Umbilical cord (tissue), 2 donors: ENCODE measurements at places on chromosomes 1 and 21. TPM values are rescaled to one million over a fixed set of nuclear protein-coding genes. Genes with fewer than 3 reads are reported as not detected.

The PTPRU gene
- 35.2 TPM for total RNA-seq

The CFAP74 gene
- total RNA-seq = 4.6 TPM

- DNase-seq = no peak
Measured at GRCh38 chr1:7460807-7461206, 310.3 kb upstream of the VAMP3 start.

The C1orf141 gene
- total RNA-seq = 2.6 TPM

DNA sequence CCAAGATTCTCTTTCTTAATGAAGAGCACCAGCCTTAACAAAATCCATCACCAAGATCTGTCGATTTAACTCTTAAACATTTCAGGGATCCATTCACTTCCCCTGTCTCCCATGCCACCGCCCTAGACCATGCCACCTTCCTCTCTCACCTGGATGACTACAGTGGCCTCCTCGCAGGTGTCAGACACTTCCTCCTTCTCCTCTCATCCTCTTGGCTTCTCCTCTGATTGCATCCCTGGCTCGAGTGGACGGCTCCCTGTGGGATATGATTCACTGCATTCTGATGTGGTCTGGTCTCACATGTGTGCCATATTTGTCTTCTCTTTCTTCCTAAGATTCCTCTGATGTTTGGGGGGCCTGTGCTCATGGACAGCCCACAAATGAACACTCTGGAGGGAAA, 66.4 kb upstream of the KLHDC7A start:
- DNase-seq = peak; percentile 10

GRCh38 chr1:35278886-35279554, 10.5 kb downstream of the ZMYM4 start:
- no peak for DNase-seq

- DNase-seq = no peak
Measured at GRCh38 chr1:175493321-175494010, 249.9 kb downstream of the TNR start.

- no peak for DNase-seq
Measured at GRCh38 chr1:155051342-155051776, 243 bp downstream of the ADAM15 start.

- no peak for DNase-seq
Measured at GRCh38 chr1:230786385-230786753, 39.2 kb downstream of the CAPN9 start.

DNA sequence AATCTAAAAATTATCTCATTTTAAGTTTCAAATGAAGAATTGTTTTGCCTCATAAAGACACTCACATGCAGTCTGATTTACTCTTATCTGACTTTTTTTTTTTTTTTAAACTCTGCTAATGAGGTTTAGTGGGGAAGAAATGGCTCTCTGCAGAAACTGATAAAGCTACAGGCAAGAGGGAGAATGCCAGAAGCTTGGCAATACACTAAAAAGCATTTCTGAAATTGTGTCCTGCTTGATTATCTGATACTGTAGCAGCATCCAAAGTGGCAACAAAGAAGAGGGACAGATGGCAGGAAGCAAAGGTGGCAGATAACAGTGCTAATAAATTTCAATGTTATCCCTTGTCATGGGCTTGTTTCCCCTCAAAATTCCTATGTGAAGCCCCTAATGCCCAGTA, 1744.9 kb downstream of the NCAM2 start:
- DNase-seq = no peak

The OR6N1 gene
- total RNA-seq = 2.2 TPM

The MSH4 gene
- total RNA-seq = 0.24 TPM

GRCh38 chr1:206705191-206705590, 20.5 kb downstream of the MAPKAPK2 start:
- peak; percentile 76 for DNase-seq

GRCh38 chr1:48249868-48250267, 27.4 kb downstream of the SLC5A9 start:
- DNase-seq = no peak

DNA sequence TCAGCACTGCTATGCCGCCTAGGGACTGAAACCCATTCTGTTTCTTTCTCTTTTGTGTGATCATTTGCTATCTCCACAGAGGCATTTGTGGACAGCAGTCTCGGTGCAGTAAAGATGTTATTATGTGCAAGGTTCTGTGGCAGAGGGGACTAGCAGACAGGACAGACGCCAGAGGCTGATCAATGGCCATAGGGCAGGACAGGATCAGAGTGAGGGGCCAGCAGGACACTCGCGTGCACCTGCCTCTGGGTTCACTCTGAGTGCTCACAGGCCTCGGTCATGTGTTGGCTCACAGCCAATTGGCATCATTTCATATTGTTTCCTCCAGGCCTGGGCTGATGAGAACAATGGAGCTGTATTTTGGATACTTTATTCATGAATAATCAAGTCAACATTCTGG, 212.6 kb downstream of the TGFB2 start:
- no peak for DNase-seq

DNA sequence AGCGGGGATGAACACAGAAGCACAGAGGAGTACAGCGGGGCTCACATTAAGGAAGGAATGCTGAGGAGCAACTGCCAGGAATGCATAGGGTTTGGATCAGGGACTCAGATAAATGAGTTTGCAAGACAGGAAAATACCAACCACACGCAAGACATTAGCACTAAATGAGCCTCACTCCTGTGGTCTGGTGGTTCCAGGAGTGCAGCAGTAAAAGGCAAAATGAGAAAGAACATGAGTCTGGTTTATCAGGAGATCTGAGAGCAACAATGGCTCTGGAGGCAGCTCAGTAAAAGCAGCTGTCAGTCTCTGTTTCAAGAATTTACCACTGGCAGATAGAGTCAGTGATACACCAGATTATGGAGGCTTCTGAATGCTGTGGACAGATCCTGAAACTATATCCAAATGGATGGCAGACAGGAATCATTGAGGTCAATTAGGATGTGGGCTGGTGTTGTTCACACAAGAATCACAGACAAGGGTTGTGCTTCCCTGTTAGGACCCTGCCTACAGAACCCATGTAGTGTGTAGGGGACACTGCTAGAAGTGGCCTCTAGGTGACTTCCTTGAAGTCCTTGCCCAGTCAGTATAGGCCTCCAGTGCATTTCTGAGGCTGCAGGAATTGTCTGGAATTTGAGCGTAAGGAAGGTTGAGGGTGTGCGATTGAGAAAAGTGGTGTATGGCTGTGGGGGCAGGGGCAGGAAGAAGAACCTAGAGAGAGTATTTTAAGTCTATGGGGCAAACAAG, 50.3 kb downstream of the CASQ2 start:
- peak; percentile 25 for DNase-seq

The MX2 gene
- 14.2 TPM for total RNA-seq

DNA sequence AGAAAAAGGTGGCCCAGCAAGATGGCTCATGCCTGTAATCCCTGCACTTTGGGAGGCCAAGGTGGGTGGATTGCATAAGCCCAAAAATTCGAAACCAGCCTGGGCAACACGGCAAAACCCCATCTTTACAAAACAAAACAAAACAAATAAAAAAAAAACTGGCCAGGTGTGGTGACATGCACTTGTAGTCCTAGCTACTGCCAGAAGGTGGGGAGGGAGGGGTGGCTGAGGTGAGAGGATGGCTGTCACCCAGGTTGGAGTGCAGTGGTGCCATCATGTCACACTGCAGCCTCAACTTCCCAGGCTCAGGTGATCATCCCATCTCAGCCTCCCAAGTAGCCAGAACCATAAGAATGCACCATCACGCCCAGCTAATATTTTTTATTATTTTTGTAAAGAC, 22.8 kb downstream of the RERE start:
- DNase-seq = no peak

DNA sequence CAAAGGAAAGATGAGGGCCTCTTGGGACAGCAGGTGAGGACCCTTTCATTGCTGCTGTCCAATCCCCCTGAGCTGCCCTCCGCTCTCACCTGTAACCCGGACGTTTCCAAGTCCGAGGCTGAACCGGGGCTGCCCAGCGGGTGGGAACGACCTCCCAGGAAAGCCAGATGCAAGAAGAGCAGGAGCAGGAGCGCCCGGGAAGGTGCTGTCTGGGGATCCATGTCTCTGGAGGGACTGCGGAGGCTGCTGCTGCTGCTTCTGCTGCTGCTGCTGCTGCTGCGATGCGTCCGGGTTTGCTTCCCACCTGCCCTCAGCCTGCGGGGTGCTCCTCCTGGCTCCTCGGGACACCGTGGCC, at the start of gene NPPB:
TSS of gene NPPB (minus strand) at position 333 of the 355 bp plus-strand sequence. CDS start at position 221, 112 bp downstream.
- no peak for DNase-seq

- no peak for DNase-seq
Measured at GRCh38 chr1:209607795-209608178, 24.3 kb downstream of the CAMK1G start.

The WNT3A gene
- not detected for total RNA-seq

The TARDBP gene
- total RNA-seq = 139 TPM

The SPRR4 gene
- not detected for total RNA-seq

The NR0B2 gene
- not detected for total RNA-seq

- no peak for DNase-seq
Measured at GRCh38 chr1:205492201-205492667, 12.2 kb upstream of the CDK18 start.
